NCI-H510A (cell line): ENCODE measurements at places on chromosomes 6 and 20.

- DNase-seq = no peak
These were observed 19.2 kb upstream of the RIPOR3 start for GRCh38 chr20:50710492-50711063.

GRCh38 chr6:68637782-68638181 lies 2.7 kb downstream of the ADGRB3 start:
- DNase-seq = no peak

GRCh38 chr20:64167676-64168075 lies 3.4 kb downstream of the MYT1 start:
- DNase-seq = no peak

GRCh38 chr6:161057103-161058091 lies 65.8 kb downstream of the MAP3K4 start:
- no peak for DNase-seq

DNA sequence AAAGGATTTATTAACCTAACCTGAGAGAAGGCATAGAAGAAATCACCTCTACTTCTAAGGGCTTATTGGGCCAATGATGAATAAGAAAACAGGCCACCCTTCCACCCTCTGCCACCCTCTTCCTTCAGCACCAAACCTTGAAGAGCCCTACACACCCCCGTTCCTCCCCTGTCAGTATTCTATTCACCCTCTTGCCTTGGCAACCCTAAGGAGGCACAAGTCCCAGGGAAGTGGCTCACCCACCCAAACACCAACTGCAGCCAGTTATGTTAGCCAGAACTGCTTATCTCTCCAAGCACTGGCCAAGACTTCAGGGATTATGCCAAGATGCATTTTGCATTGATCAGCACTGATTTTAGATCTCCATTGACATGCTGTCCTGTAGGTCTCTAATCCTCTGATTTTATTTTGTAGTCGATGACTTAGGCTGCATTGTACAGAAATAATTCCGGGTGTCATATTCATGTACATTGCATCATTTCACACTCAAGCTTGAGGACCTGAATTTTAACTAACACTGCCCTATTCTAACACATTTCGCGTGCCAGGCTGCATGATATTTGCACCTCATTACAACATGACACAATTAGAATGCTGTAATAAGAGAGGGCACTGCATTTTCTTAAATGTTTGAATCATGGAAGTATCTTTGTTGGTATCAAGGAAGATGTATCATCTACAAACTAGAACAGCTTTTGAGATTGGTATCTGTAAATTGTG lies 15.7 kb downstream of the CNKSR3 start:
- DNase-seq = no peak

DNA sequence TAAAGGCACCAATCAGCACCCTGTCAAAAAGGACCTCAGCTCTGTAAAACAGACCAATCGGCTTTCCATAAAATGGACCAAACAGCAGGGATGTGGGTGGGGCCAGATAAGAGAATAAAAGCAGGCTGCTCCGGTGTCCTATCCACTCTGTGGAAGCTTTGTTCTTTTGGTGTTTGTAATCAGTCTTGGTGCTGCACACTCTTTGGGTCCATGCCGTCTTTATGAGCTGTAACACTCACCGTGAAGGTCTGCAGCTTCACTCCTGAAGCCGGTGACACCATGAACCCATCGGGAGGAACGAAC lies 7.3 kb upstream of the PXDC1 start:
- DNase-seq = no peak
